H1 (cell line): ENCODE measurements at places on chromosomes 2 and 18. TPM values are rescaled to one million over a fixed set of nuclear protein-coding genes. Genes with fewer than 3 reads are reported as not detected.

MC2R gene
- not detected in 2 replicates for total RNA-seq

SERPINB13 gene
- not detected in 2 replicates for total RNA-seq

C2orf78 gene
- 0.21 and 0.39 TPM in 2 replicates for total RNA-seq

CELF4 gene
- 3.3 and 3.4 TPM in 2 replicates for total RNA-seq

CD8A gene
- total RNA-seq = 0.39 and 0.48 TPM in 2 replicates

IL1F10 gene
- total RNA-seq = not detected in 2 replicates

MARCO gene
- total RNA-seq = not detected in 2 replicates

PIEZO2 gene
- total RNA-seq = 14.7 and 16.5 TPM in 2 replicates
